ENCODE measurements at places on chromosomes 7 and 10.

- DNase-seq = no peak
Observed at GRCh38 chr7:71236230-71237105, 104.5 kb downstream of the GALNT17 start.

DNA sequence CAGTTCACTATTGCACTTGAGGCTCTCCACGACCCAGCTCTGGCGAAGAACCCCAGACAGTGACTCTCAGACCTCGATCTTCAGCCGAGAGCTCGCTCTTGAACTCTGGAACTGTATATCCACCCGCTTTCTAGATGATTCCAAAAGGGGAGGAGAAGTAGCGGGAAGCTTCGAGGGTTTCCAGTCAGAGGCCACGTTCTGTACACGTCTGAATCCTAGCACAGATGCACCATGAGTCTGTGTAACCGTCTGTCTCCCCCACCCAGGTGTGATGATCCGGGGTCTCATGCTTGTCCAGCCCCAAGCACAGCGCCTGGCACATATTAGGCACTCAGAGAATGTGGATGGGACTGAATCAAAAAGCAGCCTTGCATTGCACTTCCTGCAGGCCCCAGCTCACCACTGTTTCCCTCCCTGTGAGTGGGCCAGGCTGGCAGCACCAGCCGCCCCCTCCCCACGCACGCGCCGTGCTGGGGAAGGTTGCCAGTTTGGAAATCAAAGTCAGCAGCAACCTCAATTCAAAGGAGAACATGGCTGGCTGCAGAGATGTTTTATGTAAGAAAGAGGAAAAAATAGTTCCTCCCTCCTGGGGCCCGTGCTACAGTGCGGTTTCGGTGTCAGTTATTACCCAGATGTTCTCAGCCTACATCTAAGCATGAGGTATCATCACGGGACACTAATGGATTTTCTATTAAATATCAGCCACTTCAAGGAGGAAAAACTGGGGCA, 5.7 kb downstream of the GRID2IP start:
- no peak for DNase-seq

- no peak for DNase-seq
Observed at GRCh38 chr10:102261842-102262241, 16.5 kb downstream of the GBF1 start.

DNA sequence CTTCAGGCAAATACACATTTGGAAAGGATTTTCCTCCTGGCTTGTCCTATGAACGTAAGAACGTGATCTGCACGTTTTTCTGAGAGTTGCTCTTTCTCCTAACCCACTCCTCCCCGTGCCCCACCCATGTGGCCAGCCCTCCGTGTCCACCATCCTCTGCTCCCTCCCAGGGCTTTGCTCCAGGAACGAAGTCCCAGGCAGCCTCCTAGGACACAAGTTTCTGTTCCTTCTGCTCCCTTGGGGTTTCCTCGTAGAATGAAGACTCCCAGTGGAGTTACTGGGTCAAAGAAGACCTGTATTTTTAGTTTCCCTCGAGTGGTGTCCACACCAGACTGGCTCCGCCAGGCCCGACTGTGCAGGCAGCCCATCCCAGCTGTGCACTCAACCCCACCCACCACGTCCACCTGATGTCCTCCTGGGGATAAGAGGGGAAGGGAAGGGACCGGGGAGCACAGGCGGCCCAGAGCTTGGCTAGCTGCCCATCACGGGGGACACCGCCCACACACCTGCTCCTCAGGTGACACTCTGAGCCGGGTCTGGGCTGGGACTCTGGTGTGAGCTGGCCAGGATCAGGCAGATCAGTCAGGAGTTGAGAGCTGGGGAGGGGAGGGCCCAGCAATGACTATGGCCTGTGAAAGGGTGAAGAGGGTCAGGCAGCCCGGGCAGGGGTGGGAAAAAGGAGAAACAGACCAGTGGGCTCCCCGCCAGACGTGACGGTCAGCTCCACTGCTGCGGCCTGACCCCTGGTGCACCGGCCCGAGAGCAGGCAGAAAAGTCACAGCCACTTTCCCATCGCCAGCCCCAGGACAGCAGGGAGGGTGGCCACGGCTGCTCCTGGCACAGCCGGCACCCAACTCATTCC, 54.3 kb upstream of the PPP2R2D start:
- DNase-seq = no peak

- DNase-seq = no peak
Observed at GRCh38 chr7:76077435-76077834, 29.5 kb downstream of the MDH2 start.

DNA sequence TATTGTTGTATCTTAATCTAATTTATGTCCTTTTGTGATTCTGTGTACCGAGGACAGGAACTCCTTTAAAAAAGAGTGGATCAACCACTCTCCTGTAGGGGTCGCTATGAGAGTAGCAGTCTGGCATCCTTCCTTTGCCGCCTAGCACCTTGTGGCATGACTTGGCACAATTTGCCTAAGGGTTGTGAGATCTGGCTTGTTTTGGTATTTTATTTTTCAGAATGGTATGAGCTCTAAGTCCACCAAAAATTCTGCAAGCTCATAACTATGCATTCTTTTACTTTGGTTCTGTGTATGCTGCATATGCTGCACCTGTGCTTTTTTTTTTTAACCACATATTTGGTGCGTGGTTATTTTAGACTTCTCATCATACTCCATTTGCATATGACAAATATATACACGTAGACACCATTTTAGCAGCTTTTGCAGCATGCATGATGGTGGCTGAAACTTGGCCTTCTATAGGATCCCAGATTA, 112.8 kb downstream of the CDK14 start:
- no peak for DNase-seq

DNA sequence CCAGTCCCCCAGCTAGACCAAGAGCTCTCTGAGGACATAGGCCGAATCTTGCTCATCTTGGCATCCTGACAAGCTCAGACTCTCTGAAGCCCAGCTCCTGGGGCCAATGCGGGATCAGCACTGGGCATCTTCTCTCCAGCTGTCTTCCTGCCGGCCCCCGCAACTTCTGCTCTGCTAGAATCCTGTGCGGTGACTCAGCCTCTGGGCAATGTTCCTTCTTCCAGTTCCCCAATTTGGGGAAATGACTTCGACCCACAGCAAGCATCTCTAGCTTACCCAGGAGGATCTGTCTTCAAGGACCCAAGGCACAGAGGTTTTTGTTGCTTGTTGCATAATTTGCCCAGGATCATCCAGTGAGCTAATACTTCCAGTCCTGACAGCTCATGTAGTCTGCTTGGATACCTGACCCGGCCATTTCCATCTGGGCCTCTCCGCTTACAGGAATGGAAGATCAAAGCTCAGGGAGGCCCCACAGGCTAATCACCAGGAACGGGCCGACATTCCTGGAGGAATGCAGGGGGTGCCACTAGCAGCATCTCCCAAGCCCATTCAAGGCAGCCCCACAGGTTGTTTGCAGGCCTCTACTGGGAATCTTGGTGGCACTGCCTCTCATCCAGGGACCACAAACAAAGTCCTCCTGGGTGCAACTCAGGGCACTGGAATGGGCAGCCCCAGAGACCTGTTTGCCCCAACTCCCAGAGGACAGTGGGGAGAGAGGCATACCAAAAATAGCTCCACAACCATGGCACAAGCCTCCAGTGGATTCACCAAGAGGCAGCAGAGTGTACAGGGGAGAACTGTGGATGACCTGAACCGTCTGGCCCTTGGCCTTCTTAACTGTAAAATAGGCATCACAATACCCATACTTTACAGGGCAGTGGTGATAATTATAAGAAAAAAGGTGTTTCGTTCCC, 151.9 kb downstream of the NEURL1 start:
- no peak for DNase-seq

- no peak for DNase-seq
Observed at GRCh38 chr7:17131983-17132655, 166.3 kb upstream of the AHR start.

DNA sequence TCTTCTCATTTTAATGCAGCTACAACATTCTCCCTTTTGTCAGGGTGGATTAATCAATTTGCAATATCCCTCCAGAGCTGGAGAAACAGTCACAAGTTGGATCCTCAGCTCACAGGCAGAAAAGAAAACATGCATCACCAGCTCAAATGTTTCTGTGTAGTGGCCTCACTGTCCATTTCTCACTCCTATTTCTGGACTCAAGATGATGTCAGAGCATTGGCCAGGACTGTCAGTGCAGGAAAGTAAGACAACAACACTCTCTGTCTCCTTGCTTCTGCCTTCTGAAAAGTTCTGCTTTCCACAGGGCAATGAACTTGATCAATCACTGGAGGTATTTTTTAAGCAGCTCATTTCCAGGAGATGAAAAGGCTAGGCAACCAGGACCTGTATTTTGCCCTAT, 8.2 kb upstream of the SVIL start:
- DNase-seq = no peak

DNA sequence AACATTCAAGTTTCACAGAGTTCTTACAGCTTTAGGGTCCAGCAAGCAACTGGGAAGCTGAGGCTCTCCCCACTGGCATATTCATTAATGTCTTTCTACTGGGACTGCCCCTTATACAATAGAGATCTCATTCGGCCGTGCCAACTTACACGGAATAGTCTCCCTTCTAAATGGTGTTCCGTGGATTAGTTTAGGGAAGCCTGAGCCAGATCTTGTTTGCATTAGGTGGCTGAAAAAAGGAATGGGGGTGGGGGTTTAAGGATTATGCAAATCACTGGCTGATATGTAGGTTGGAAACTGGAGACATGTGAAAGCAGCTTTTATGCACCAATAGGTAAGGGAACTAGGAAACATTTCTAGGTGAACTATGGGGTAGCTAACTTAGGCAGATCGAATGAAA, 218.3 kb downstream of the TRIL start:
- no peak for DNase-seq

GRCh38 chr7:71782051-71782450, 630.1 kb downstream of the CALN1 start:
- DNase-seq = no peak

DNA sequence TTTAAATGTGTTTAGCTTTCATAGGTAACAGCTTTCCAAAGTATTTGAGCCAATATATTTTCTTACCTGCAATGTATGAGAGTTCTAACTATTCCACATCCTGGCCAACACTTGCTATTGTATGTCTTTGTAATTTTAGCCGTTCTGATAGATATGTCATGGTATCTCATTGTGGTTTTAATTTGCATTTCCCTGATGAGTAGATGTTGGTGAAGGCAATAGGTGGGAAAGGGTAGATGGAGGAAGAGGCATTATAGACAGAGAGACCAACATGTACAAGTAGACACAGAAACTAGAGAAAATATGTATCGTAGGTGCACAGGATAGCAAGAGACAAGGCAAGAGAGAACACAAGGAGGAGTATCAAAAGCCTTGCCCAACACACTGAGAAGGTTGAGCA, 54.8 kb upstream of the CCDC71L start:
- no peak for DNase-seq

- DNase-seq = no peak
Observed at GRCh38 chr7:69928621-69929020, 330.3 kb downstream of the AUTS2 start.

GRCh38 chr7:4051696-4052095, 630.4 kb upstream of the FOXK1 start:
- DNase-seq = no peak

- no peak for DNase-seq
Observed at GRCh38 chr10:84256510-84257342, 11.9 kb downstream of the RGR start.

GRCh38 chr10:86290933-86291615, 75.5 kb downstream of the GRID1 start:
- DNase-seq = no peak

- no peak for DNase-seq
Observed at GRCh38 chr10:70984986-70985722, 96.8 kb upstream of the PCBD1 start.

DNA sequence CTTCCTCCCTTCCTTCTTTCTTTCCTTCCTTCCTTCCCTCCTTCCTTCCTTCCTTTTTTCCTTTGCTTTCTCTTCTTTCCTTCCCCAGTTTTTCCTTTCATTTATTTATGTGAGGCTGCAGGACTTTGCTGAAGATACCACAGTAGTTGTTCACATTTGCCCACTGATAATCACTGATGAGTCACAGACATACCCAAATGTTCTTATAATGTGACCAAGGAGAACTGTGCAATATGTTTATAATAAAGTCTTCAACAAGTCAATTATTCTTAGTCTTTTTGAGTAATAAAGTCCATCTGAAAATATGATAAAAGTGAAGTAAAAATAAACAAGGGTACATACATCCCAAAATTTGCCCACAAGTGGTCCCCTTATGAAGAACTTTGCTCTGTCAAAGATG, 159.7 kb downstream of the GNAI1 start:
- no peak for DNase-seq

- no peak for DNase-seq
Observed at GRCh38 chr7:132084776-132085388, 491.4 kb downstream of the PLXNA4 start.

DNA sequence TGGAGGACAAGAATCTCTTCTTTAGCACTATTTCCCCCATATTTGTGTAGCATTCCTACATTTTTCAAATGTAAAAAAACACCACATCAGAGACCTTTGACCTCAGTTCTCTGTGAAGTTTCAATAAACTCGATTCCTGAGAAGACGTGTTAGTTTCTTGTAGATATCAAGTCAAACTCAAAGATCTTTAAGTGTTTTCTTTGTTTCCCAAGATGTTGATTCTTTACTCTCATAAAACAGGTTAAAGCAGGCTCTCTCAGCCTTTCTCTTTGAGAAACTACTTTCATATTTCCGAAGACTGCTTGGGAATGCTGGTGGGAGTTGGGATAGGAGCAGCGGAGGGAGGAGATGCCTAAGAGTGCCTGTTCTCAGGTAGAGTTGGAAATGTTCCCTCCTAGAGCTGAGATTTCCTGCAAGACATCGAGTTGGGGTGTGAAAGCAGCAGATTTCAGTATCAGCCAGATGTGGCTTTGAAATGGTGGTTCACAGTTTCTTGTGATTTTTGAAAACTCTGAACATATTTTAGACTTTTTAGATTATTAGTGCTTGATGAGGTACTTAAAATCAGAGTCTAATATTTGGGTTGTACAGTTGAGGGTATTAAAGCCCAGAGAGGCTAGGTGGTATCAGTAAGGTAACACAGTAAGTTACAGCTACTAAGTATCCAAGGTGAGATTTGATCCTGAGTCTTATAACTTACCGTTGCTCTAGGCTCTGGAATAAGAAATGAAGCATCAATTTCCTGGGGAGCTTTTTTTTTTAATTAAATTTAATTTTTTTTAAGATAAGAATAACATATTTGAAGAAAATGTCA, 13.9 kb downstream of the ADK start:
- DNase-seq = no peak

GRCh38 chr7:139116999-139117398, 7.5 kb upstream of the ZC3HAV1 start:
- no peak for DNase-seq

GRCh38 chr10:86211691-86212390, 154.8 kb downstream of the GRID1 start:
- no peak for DNase-seq

All from activated effector memory CD4-positive, alpha-beta T cell treated with Interleukin-2 at 50 U/mL for 16 hours (primary cell).